Hematopoietic multipotent progenitor cell (in vitro differentiated cells): ENCODE measurements at places on chromosomes 11 and 22. TPM values are rescaled to one million over a fixed set of nuclear protein-coding genes. Genes with fewer than 3 reads are reported as not detected.

Gene RDX
- total RNA-seq = 8.3 TPM

DNA sequence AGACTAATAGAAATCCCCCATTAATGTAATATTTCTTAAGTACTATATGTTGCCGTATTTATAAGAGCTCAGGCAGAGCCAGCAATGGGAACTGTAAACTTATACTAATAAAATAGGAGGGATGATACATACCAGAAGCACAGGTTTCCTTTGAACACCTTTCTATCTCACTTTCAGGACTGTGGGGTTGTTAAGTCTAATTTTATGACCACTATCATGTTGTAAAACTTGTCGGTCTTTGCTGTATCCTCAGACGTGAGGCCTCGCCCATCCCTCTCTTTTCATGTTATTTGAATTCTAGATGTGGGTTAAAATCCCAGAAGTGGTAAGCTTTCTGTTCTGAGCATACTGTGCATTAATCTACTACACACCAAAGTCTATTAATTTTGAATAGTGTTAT lies 1083.5 kb upstream of the TENM4 start:
- DNase-seq = no peak

DNA sequence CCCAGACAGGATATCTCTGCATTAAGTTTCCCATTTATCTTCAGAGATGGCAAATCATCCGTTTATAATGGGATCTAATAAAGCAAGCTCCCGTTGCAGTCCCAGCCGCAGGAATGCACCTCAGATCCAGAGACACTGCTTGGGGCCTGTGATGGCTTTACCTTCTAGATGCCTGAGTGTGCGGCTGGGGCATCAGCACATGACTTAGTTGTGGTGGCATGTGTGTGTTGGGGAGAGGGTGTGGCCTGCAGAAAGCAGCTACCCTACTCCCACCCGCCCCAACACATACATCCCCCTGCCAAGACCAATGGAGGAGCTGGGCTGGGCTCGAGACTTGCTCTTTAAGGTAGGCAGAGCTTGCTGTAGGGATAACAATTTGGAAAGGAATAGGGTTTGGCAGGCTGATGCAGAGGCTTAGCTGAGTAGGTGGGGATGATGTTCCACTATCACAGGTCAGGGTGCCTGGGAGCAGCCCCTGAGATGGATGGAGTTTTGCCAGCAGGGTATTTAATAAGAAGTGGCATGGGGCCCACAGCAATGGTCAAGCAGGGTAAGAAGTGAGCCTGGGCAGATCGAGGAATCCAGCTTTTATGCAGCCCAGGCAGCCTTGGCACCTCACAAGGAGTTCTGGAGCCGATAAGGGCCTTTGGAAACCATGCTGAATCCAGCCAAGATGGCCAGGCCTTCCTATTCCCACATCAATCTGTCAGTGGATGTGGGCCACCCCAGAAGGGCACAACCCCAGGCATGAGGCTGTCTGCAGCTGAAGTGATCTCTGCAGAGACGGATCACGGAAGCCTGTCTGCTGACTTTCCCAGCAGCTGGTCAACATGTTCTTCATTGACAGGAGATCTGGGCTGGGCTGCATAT lies 601.3 kb downstream of the BUD13 start:
- no peak for DNase-seq

- DNase-seq = no peak
Measured at GRCh38 chr22:48173061-48173772, 1410.8 kb downstream of the TBC1D22A start.
